Activated CD4-positive, alpha-beta T cell treated with anti-CD3 and anti-CD28 coated beads for 1 hour (primary cell): ENCODE measurements at places on chromosomes 7 and 10.

DNA sequence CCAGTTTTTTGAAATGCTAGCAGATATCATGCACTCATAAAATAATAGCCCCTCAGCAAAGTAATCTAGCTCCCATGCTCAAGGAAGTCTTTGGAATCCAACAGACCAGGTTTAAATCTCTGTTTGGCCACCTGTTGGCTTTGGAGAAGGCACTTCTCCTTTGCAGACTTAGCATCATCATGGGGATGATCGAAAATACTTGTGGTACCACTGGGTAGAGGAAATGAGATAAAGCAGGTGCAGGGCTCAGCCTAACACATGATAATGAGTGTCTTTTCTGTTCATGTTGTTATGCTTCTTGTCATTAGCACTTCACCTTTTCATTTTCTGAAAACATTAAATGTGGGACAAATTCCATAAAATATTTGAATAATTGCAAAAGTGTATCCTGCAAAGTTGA, 67.4 kb downstream of the LRRC18 start:
- no peak for DNase-seq

GRCh38 chr7:131931370-131931769, 374.9 kb upstream of the PODXL start:
- no peak for DNase-seq

- DNase-seq, result no peak
These were observed 111.2 kb downstream of the WNT2 start for GRCh38 chr7:117211614-117212013.

DNA sequence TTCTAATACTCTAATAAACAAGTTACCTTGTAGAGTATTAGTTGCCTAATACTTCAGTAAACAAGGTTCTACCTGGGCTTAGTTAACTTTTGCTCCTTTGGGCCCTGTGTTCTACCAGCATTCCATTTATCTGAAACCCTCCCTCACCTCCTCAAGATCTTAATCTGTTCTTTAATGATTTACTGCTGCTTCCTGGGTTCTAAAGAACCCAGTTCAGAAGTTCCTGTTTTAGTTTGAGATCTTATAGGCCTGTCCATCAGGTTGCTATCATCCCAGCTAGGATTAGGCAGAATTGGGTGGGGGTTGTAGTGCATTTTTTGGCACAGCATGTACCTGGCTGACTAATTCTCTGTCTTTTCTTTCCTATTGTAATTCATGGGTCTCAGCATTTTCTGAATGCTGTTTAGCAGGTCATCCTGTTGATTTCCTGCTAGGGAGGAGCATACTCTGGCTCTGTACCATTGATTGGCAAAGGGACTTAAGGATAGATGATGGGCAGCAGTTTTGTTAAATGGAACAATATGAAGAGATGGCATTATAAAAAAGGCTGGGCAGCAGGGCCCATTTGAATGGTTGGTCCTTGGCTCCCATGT, 53.7 kb upstream of the TMEM248 start:
- DNase-seq, result no peak

- no peak for DNase-seq
These were observed 66.2 kb downstream of the SLC29A4 start for GRCh38 chr7:5349005-5349380.

DNA sequence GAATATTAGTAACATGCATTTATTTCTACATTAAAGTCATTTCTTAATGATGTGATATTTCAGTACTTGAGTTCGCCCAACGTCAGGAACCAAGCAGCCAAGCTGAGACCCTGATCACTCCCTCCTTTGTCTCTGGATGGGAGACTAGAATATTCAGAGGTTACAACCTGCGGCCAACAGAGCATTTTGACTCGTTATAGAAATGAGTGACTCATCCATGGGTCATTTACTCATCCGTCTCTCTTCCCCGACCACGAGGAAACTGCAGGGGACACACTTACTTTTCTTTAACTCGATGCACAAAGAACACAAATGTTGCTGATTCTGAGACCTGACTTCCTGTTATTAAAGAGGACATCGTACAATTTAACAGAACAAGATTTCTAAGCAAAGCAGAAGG, 343.3 kb downstream of the FRMD4A start:
- no peak for DNase-seq

DNA sequence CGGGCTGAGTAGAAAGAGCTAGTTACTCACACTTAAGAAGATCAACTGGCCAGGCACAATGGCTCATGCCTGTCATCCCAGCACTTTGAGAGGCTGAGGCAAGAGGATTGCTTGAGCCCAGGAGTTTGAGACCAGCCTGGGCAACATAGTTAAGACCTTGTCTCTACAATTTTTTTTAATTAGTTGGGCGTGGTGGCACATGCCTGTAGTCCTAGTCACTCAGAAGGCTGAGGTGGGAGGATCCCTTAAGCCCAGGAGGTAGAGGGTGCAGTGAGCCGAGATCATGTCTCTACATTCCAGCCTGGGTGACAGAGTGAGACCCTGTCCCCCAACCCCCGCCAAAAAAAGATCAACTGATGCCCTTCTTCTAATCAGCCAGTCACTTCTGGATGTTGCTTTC, 74.6 kb upstream of the ATP6V0A4 start:
- no peak for DNase-seq

GRCh38 chr7:3280946-3281656, 20.0 kb upstream of the SDK1 start:
- DNase-seq, result no peak

DNA sequence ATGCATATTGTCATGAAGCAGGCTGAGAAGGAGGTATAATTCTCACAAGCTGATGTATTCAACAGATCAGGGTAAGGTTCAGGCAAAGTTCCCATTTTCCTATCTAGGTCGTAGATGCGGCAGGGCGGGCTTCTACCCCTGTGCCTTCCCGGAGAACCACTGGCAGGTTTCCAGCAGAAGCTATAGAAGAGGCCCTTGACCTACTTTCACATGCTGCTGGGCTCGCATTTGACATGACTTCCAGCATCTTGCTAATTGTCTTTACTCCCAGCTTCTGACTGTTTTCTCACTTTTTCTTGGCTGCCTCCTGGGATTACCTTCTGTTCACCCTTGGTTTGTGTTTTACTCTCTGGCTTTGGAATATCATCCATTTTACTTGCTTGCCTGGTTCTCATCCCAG, 32.6 kb upstream of the ORC5 start:
- DNase-seq, result no peak

DNA sequence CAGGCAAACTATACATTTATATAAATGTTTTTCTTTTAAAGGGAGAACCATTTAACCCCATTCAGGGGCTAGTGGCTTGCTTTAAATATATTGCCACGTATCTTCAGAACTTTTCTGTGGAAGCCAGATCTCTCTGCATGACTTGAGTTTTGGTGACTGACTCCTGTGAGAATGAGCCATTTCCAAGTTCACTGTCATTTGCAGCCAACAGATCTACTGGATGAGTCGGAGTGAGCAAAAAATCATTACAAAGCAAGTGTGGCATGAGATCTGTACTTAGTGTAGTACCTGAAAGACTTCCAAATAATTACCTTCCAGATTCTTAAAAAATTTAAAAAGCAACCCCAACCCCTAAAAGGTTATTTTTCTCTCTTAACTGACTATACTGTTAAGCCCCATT, 45.6 kb downstream of the PDSS1 start:
- no peak for DNase-seq

GRCh38 chr7:81333004-81333403, 414.2 kb upstream of the SEMA3C start:
- DNase-seq, result no peak

- DNase-seq, result no peak
These were observed 91.9 kb downstream of the MYL10 start for GRCh38 chr7:101537205-101537604.

DNA sequence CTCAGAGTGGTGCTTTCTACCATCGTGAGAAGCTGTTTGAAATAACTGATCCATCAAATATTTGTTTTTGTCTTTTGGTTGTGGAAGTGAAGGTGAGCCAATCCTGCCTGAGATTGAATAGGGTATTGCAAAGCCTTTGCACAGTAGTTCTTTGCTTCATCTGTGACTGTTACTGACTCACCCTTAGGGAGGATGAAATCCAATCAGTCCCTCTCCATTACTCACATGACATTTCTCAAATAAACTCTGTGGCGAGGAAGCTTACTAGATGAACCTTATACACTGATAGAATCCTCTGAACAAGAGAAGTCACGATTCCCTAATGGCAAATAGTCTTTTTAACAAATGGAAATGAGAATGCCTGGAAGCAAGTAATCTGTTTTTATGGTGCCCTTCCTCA, 31.9 kb downstream of the HEPACAM2 start:
- DNase-seq, result no peak

DNA sequence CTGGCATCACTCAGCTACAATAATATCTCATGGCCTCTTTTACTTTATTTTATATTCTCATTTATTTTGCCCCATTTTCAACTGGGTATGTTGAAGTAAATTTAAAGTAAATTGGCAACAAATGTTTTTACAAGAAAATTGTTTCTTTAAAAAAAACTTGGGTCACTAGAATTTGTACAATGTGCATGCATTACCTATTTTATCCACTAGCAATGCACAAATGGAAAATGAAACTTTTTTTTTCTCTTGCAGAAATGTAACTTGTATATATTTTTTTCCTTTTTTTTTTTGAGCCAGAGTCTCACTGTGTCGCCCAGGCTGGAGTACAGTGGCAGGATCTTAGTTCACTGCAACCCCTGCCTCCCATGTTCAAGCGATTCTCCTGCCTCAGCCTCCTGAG, 10.3 kb upstream of the H2AZ2 start:
- no peak for DNase-seq

DNA sequence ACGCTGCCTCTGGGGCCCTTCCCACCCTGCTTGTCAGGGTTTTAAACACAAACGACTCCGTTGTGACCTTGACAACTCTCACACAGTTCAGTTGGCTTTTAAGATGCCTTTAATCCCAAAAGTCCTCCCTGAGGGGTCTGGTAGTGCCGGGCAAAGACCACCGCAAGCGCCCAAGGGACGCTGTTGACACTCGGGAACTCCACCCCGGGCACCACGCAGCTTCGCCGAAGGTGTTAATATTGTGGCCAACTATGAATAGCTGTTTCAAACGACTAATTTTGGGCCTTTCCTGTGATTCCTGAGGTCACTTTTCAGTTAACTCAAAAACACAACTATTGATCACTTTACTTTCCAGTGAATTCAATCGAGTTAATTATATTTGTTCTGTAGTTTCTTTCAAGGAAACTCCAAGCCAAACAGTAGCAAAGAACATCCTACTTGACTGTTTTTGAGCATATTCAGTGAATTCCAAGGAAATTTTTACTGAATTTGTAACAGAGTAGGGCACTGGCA, 958 bp upstream of the ESYT2 start:
- no peak for DNase-seq

DNA sequence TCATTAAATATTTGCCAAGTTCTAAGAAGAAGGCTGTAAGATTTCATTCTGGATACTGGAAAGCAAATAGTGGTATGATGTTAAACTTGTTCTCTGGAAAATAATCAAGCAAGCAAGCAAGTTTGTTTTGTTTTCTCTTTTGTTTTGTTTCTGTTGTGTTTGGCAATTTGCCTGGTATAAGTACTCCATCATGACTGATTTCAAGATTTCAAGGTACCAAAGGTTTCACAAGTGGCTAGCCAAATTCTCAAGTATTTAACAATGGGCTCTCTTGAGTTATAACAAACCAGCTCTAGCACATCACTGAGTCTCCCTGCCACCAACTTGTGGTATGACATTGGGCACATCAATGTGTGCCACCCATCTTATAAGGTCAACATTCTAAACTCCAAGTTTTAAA, 151.7 kb upstream of the IGFBP3 start:
- no peak for DNase-seq

- DNase-seq, result no peak
These were observed 316.6 kb downstream of the GFRA1 start for GRCh38 chr10:115956225-115957011.

- no peak for DNase-seq
These were observed 52.5 kb upstream of the GRID1 start for GRCh38 chr10:86419101-86419500.

GRCh38 chr7:105617280-105618015, 36.2 kb upstream of the EFCAB10 start:
- no peak for DNase-seq

GRCh38 chr10:78390051-78390450, 356.4 kb downstream of the RPS24 start:
- no peak for DNase-seq

DNA sequence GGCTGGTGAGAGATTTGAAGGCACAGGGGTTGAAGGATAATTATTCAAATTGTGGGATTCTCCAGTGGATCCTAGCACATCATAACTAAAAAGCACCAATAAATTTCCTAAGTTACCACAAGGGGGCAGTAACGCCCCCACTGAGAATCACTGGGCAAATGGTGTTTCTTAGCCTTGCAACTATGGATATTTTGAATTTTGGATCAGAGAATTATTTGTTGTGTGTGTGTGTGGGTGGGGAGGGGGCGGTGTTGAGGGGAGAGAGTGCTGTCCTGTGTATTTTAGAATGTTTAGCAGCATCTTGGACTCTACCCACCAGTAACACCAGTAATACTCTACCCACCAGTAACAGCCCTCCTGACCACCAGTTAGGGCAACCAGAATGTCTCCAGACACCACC, 63.3 kb upstream of the PRKG1 start:
- DNase-seq, result no peak

GRCh38 chr7:148185041-148185440, 405.5 kb upstream of the C7orf33 start:
- no peak for DNase-seq

DNA sequence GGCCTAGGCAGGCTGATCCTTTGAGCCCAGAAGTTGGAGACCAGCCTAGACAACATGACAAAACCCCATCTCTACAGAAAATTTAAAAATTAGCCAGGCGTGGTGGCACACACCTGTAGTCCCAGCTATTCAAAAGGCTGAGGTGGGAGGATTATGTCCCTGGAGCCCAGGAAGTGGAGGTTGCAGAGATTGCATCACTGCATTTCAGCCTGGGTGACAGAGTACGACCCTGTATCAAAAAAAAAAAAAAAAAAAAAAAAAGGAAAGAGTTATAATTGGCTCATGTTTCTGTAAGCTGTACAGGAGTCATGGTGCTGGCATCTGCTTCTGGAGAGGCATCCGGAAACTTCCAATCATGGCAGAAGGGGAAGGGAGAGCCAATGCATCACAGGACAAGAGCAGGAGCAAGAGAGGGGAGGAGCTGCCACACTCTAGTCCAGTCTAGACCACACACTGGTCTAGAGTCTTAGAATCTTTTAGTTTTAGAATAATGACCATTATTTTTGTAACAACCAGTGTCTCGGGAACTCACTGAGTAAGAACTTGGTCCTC, 16.8 kb downstream of the DOCK1 start:
- no peak for DNase-seq

DNA sequence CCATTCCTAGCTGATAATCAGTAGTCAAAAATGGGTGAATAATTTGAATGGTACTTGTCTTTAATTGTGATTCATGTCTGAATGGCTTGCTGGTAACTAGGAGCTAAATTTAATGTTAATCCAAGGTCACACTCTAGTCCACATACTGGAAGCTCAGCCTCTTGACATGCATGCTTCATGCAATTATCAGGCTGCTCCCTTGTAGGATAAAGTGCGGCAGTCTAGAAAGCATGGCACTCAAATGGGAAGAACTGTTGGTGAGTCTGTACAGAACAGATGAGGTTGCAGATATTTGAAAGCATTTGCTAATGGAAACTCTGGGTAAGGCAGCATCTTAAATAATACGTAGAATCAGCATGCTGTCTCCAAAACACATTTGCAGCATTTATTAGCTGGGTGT, 499.4 kb downstream of the AUTS2 start:
- no peak for DNase-seq
